Stimulated activated CD4-positive, alpha-beta T cell treated with anti-CD3 and anti-CD28 coated beads, Interleukin-15, amount 100 ng/mL, for 1 hour (primary cell): ENCODE measurements at places on chromosomes 11 and 22.
A peak's percentile ranks its signal among the peaks of the same experiment; 100 is the strongest.

- DNase-seq: no peak
These were observed 1.1 kb downstream of the SLC25A1 start for GRCh38 chr22:19177164-19178064.

- no peak for DNase-seq
These were observed 158.8 kb downstream of the CTTN start for GRCh38 chr11:70556884-70557741.

- no peak for DNase-seq
These were observed 1194.9 kb downstream of the BRD1 start for GRCh38 chr22:48632646-48633246.

DNA sequence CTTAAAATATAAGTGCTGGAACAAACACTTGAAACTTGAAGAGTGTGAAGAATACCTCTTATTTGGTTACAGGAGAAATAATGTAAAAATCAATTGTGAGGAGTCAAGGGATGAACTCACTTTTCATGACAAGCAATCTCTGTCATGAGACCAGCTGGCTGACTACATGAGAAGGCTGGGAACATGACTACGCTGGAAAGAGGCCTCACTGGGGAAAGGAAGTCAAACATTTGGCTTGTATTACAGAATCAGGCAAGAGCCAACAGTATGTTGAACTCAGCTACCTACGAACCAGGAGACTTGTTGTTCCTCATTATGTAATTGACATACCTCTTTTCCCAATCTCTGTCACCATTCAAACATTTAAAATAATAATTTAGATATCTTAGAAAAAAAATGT lies 14.4 kb downstream of the DCDC1 start:
- no peak for DNase-seq

- DNase-seq: no peak
These were observed 150.3 kb downstream of the LRRC4C start for GRCh38 chr11:41309111-41309522.

DNA sequence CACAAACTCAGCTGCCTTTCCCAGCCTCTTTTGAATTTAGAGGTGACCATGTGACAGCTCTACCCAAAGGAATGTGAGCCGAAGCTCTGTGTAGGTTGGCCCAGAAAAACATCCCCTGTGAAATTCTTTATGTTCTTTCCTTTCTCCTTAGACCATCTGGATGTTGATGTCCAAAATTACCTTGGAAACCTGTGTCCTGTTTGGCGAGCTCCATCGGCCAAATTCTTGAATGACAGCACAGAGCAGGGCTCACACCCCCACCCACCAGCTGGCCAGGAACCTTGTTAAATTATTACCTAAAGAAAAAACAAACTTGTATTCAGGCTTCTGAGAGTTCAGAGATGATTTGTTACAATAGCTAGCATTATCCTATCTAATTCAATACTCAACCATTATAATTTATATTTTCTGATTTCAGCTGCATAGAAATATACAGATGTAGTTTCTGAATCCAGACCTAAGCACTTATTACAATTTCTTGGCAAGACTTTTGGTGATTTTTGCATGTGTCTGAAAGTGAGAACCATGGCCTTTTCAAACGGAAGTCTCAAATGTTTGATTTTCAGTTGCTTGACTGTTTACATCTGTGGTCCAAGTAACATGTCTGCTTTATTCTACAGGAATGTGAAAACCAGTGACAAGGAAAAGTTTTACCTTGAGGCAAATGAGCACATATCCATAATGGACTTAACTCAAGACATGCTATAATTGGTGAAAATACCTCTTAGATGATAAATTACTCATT lies 554.2 kb downstream of the NTM start:
- no peak for DNase-seq

DNA sequence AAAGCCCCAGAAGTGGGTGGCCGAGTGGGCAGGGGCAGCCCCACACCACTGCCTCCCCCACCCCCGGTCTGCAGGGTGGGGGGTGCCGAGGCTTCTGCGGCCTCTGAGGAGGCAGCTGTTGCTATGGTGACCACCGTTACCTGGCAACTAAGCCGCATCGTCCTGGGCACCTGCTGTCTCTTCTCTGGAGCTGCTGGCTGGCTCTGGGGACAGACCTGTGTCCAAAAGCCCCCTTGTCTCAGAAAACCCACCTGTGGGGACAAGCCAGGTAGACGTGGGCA lies 79.9 kb upstream of the PRR5 start:
- no peak for DNase-seq

DNA sequence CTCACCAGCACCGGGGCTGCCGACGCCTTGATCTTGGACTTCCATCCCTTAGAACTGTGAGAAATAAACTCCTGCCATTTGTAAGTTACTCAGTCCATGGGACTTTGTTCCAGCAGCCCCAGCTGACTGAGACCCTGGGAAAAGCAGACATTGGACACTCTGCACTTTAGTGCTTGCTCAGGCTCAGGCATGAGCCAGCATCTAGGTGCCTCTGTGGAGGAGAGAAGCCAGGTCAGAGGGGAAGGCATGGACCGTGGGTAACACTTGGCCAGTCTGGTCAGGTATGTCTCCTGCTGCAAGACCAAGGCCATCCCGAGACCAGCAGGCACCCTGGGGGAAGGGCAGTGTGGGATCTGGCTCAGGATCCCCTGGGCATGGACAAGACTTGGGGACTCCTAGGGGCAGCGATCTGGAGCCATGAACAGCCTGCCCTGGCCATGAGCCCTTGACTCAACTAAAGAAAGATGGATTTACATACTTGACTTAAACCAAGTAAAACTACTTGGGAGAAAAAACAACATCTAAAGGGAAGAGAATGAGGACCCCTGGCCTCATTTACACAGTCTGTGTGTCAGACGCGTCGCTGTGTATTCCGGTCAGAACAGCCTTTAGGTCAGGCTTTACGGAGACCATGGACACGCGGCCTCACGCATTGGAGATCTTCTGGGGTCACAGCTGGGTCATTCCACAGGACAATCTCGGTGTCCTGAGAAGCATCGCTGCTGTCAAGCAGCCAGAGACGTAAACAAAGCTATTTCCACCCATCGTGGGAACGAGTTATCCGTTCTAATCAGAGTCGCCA lies 497.1 kb downstream of the BRD1 start:
- no peak for DNase-seq

DNA sequence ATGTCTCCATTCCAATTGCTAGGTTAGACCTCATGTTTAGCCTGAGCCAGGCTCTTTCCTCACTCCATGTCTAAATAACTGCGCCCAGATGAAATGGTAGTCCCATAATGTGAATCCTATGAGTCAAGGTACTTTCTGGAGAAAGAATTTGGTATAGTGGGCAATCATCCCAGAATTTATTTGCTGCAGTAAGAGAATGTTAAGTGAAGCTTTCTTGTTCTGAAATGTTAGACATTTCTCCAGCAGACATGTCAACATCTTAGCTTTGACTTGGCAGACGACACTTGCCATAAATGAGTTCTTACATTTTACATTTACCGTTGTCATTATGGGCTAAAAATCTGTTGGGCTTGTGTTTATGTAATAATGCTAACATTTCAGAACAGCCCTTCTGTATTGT lies 165.2 kb downstream of the PGR start:
- no peak for DNase-seq

DNA sequence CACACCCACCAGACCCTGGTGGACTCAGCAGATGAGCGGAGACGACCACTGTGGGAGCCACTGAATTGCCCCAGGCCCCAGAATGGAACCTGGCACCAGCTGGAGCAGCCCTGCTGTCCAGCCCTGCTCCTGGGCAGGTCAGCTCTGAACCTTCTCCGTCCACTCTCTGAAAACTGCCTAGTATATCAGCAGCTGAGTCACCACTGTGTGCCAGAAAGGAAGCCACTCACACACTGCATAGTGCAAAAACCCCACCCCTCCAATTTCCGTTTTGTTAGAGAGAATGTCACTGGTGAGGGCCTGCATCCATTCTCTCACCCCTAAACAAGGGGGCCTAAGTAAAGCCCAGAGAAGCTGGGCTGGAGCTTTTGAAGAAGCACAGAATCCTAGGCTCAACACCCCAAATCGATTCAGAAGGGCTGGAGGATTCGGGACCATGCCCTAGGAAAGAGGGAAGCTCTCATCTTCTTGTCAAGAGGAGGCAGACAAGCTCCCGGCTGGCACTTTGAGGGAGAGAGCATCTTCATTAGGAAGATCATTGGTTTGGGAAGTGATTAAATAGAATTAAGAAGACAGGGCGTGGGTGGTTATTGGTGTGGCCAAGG lies 44.5 kb downstream of the GALNT18 start:
- no peak for DNase-seq

GRCh38 chr11:45475173-45475572 lies 189.0 kb upstream of the SYT13 start:
- no peak for DNase-seq

GRCh38 chr11:89660234-89660633 lies 49.9 kb upstream of the TRIM77 start:
- DNase-seq: no peak

- no peak for DNase-seq
These were observed 6.2 kb upstream of the FBLN1 start for GRCh38 chr22:45496451-45496941.

- DNase-seq: no peak
These were observed 696.3 kb downstream of the DLG2 start for GRCh38 chr11:84930863-84931262.

GRCh38 chr11:68425866-68426380 lies 34.6 kb upstream of the PPP6R3 start:
- no peak for DNase-seq

- DNase-seq: peak; percentile 11
These were observed 657 bp downstream of the IGHMBP2 start for GRCh38 chr11:68904248-68904847.

DNA sequence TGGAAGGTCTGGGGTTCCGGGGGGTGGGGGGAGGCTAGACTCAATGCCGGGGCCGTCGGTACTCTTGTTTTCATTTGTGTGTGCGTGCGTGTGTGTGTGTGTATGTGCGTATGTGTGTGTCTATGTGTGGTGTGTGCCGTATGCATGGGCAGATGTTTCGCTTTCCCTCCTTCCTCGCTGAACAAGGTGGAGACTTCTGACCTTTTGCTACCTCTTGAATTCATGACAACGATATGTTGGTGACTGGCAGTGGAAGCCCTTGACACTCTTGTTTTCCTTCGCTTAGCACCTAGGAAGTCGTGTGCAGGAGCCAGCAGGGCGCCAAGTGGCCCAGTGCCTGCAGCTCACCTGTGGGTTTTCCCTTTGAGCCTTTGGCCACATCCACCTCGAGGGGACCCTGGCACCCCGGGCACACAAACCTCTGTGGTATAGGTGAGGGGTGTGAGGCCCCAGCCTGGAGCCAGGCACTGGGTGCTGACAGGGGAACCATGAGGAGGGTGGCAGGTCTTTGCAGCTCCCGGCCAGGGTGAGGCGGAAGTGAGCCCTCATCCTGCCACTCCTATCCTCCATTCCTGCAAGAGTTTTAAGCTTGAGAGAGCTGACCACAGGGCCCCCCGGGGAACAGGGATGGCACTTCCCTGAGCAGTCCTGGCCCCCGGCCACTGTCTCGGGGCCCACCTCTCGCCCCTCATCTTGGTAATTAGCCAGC lies 19.3 kb upstream of the TMEM191C start:
- no peak for DNase-seq

- no peak for DNase-seq
These were observed 46.0 kb upstream of the GRAMD1B start for GRCh38 chr11:123384116-123384515.

DNA sequence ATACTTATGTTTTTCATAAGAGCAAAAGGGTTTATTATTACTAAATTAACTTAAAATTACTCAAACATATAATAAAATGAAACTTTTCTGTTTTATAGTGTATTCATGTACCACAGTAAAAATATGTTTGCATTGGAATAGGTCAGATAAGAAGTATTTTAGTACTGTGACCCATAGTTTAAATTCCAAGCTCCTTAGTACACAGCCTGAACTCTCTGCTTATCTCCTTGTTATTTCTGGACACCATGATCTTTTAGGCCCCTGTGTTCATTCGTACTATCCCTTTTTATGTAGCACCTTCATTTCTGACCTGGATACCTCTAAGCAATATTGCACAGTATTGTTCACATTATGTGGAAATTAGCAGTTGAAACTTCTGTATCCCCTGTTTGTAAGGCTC lies 296.7 kb upstream of the SYN3 start:
- DNase-seq: no peak

- no peak for DNase-seq
These were observed 170.0 kb downstream of the LRRC4C start for GRCh38 chr11:41289408-41289807.

DNA sequence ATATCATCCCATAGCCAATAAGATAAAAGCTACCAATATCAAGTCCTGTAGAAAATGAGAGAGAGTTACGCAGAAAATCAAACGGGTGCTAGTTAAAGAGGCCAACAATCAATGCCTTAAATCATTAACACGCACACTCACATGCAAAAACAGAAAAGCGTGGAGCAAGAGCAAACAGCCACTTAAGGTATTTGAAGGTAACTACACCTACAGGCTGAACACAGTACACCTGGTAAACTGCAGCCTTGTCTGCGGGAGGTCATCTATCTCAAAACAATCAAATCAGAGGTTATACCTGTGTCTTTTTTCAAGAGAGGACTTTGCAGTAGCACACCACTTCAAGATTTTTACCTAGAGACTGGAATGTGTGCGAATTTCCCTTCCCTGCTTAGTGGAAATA lies 23.6 kb downstream of the SLC35F2 start:
- DNase-seq: no peak

- no peak for DNase-seq
These were observed 4.3 kb upstream of the OR51V1 start for GRCh38 chr11:5204787-5205186.

- DNase-seq: no peak
These were observed 559 bp downstream of the MRTFA start for GRCh38 chr22:40635940-40636379.

DNA sequence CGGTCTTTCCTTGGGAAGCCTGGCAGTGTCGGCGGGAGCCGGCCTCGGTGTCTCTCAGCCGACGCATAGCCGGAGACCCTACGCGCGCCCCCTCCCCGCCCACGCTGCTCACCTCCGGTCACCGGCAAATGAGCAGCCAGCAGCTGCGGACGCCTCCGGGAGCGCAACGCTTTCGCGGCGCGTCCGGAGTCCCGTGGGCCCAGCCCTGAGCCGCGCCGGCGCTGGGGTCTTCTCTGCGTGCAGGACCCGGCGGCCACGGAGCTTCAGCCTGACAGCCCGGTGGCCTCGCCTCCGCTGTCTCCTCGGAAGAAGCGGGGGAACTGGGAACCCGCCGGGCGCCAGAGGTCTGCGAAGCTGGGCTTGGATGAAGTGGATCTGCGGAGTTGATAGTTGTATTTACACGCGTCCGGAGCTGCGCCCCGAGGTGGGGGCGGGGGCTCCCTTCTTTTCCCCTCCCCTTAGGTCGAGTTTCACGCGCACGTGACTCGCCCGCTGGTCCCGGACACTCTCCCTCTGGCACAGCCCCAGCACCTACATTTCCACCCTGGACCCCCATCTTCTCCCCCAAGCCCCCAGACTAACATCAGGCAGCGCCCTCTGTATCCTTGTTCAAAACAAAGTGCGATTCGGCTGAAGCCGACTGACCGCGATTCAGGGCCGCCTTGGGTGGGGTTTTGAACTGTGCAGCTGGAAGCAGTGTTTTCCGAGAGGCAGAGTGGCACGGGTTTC lies at the start of gene SLC43A1:
SLC43A1 (minus strand) TSS at position 371 of the 729 bp plus-strand sequence. CDS start 1,591 bp downstream, outside the sequence.
- DNase-seq: no peak
